ENCODE measurements at places on chromosomes 16 and 17.

DNA sequence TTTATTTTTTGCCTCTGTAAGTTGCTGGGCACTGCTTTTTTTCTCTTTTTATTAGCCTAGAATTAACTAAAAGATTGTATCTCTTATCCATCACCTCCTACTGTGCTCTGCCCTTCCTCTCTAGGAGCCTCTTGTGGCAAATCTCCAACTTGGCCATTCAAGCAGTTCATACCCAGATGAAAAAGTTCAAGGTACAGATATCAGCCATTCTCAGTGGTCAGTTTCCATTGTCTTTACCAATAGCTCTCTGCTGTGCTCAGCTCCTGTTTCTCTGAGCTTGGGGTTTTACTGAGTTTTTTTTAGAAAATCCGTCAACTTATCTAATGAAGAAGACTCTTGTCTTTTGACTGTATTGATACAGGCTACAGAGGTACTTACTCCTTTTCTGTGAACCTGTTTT lies 15.6 kb downstream of the MOSMO start:
- DNase-seq, result no peak

DNA sequence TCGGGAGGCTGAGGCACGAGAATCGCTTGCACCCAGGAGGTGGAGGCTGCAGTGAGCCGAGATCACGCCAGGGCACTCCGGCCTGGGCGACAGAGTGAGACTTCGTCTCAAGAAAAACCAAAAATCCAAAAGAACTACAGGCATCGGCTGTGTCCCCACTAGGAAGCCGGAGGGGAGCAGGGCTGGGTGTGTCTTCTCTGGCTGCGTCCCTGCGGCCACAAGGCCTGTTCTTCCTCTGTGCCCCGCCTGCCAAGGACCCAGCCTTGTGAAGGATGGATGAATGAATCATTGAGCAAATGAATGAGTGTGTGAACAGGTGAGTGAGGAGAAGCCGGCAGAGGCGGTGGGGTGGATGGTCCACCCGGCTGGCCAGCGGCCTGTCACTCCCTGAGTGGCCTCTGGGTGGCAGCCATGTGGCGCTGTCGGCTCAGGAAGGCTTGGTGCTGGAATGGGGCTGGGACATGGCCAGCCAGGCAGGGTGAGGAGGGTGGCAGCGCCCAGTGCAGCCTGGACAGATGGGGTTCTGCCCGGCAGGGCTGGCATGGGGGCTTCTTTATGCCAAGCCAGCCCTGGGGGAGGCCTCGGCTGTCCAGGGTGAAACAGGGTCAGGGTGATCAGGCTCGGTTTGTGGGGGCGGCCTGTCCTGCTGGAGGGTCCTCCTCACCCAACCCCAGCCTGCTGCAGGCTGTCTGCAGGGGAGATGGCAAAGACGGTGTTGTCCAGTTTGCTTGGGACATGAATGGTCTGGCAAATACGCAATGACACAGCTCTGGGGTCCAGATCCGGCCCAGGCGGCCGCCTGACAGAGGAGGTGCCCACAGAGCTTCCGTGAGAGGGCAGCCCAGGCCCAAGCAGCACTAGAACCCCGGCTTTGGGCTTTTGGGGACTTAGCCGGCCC lies 21.7 kb downstream of the SLC25A10 start:
- peak; percentile 96 for DNase-seq

DNA sequence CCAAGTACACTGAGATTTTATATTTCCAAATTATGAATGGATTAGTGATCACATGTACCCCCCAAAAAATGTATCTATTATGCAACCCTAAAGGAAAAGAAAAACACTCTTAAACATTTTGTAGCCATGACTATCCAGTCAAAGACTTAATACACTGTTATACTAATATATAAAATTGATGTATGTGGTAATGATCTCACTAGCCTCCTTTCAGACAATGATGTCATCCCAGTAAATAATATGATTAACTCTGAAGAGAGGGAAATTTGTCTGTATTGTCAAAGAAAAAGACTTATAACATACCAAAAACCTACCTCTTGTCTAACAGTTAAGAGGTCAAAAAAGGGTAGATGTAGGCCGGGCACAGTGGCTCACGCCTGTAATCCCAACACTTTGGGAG lies 80.7 kb downstream of the USP32 start:
- DNase-seq, result no peak

DNA sequence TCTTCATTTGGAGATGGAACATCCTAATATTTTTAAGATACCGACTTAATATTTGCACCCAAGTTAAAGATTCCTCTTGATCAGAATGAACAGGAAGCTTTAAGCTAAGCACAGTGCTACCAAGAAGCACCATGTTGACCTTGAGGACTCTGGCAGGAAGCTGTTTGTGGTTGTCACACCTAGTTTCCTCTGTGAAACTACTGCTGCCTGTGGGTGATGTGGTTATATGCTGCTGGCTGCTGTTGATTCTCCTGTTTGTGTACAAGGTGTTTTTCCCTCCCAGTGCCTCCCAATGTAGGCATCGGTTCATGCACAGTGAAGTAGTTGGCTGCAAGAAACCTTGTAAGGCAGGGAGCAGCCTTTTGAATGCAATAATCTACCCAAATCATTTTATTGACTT lies 23.4 kb downstream of the RBL2 start:
- no peak for DNase-seq

DNA sequence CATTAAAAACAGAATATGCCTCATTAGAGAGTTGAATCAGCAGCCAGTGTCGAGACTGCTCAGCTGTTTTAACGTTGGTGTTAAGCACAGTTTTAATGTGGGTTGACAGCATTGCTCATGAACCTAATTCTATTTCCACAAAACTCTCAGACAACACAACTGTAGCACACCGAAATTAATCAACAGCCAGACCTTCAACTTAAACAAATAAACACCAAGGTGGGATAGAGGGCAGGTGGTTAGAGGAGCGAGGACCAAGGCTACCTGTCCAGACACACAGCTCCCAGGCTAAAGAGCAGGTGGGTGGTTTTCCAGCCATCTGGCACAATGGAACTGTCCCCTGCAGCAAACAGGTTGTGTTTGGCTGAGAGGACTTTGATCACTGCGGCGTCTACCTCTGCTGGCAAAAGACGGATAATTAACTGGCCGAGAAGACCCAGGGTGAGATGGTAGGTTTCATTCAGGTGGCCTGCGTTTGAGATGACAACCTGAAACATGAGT lies 69.6 kb upstream of the ATP2A3 start:
- DNase-seq, result no peak

DNA sequence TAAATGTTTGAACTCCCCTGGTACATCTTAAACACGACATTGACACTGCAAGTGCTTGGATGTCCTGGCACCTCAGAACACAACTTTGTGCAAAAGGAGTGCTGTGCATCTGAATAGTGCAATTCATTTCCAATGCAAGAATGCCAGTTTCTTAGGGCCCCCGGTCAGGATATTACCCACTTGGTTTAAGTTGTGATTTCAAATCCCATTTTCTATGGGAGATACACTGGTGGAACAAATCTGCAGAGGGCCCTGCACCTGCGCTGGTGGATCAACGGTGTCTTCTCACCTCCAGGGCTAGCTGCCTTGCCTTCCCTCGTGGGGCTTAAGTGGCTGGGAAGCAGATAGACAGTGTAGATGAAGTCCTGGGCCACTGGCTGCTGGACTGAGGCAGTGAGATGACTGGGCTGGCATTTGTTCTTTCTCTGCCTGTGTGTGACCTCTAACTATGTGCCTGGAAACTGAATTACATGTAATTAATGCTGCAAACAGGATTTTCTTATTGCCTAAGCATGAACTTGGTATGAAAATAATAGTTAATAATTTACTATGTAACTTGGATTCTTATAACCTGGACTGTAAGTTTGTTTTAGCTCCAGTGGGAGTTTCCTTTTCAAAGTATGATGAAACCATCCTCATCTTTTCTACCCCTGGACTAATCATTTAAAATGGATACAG lies 20.9 kb downstream of the HAPSTR1 start:
- DNase-seq, result no peak

DNA sequence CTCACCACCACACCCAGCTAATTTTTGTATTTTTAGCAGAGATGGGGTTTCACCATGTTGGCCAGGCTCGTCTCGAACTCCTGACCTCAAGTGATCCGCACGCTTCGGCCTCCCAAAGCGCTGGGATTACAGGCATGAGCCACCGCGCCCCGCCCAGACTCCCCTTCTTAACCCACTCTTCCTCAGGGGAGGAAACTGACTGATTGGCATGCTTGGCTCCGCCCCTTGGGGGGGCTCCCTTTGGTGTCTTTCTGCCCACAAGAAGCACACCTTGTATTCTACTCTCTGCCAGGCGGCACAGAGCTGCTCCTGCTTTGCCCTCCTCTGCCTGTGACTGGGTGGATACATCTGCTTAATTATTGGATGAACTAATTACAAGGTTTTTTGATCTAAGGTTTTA lies 4.7 kb upstream of the ASGR2 start:
- no peak for DNase-seq

- peak; percentile 44 for DNase-seq
Measured at GRCh38 chr16:82432261-82432660, 194.5 kb upstream of the CDH13 start.

DNA sequence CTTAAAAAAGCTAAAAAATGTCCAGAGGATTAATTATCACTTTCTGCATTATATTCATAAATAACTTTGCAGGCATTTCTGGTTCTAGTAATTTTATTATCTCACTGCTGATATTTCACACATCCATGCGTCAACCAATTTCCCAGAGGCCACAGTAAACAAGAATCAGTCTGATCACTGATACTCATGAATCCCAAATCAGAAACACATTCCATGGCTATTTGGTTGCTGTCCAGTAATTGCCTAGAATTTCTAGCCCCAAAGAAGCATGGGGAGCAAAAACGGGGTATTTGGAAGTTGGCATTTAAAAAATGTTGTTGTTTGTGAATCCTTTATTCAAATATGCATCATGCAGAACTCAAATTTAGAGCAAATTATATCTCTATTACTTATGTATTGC lies 244.8 kb downstream of the CDH8 start:
- DNase-seq, result peak; percentile 17

DNA sequence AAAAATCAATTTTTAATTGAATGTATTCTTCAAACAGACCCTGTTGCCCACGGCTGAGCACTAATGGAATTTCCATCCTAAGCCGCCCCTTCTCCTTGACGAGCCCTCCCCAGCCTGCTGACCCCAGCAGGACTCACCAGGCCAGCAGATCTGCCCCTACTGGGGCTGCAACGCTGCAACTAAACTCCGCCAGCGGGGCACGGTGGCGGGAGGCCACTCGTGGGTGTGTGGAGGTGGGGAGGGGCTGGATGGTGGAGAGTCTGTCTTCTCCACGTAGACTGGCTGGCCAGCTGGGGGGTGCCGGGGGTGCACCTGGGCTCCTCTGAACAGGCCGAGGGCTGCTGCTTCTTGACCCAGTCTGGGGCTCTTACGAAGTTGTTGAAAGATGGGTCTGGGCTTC lies 67.8 kb downstream of the ENGASE start:
- DNase-seq, result no peak

DNA sequence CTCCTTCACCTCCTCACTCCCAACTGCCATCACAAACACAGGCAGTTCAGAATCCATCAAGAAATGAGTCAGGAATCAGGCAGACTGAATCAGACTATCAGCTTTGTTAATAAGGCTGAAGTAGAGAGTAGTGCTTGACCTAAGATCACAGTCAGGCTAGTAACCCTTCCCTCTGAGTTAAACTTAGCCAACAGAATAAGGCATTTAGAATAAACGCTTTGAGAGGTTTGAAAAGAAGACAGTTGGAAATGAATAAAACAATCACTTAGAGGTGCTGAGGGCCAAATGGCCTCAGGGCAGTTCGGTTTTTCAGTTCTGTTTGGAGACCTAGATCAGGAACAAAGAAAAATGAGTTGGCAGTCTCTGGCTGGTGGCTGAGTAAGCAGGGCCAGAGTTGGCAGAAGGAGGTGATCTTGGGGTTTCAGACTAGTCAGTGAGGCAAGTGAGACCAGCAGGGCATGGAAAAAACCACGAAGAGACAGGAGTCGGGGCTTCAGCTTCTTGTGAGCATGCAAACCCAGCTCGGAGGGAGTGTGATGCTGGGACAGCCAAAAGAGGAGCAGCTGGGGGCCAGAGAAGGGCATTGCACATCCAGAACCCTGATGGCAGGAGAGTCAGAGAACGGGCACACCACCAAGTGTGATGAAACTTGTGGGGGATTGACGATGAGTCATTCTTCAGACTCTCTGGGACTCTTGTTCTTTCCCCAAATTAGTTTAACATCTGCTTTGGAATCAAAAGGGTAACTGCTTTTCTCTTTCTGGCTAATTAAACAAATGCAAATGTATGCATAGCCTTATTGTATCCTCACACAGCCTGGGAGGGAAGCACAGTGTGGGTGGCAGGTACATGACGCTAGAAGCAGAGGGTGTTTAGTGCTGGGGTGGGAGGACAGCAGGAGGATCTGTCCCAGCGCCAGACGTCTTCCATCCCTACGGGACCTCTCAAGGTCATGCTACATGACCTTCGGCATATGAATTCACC lies 54.8 kb downstream of the SPECC1 start:
- peak; percentile 91 for DNase-seq

DNA sequence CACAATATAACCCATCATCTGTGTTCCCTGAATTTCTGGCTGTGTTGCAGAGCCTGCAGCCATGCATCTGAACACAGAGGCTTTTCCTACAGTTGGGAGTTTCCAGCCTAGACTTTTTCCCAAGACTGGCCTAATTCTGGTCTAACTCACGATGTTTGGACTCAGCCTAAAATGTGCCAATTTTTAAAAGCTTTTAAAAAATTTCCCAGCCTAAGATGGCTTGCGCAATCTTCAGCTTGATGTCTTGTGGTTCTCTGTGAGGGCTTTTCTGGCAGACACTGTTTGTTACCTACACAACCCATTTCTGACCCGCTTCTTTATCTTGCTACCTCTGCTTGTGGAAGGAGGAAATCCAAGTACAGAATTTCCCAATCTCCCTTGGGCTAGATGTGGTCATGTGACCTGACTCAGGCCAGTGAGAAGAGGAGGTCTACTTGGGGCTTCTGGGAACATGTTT lies 72.7 kb upstream of the GAS7 start:
- no peak for DNase-seq

DNA sequence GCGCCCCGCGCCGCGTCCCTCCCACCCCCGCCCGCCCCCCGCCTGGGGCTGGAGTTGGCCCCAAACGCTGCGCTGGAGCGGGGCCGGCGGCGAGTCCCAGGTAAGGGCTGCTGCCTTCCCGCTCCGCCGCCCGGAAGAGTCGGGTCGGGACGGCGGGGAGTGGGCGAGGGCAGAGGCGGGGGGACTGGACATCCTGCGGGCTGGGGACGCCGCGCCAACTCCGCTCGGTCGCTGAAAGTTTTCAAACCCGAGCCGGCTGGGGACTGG lies 469 bp downstream of the GPRC5C start:
- DNase-seq, result no peak

DNA sequence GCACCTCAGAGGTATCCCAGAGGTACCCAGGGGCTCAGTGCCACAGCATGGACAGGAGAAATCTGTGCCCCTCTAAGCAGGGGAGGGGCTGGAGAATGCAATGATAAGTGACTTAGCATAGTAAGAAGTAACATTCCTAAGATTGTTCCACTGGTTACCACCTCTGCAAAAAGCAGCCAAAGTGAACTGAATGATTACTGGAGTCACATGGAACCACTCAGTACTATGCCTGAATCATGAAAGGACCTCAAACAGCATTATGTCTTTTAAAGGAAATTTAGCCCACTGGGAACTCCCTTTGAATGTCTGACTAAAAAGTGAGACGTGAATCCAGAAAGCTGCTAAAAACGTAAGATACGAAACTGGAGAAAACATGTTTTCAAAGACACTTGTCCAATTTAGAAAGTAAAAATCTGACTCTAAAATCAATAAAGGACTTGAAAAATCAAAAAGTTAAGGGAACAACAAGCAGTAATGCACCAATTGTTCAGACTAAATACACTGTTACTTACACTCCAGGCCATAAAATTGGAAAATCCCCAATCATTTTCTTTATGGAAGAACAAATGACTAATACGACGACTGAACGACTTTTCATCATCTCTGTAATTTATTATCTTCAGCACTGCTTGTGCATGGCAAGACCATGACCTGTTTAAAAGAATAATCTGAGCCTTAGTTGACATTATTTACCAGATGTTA lies 38.6 kb downstream of the LITAFD start:
- no peak for DNase-seq

Data from AG08395 (cell line).